ENCODE measurements at places on chromosomes 12 and 14.
A peak's percentile ranks its signal among the peaks of the same experiment; 100 is the strongest.

GRCh38 chr12:29750131-29750927, 33.4 kb downstream of the TMTC1 start:
- no peak for DNase-seq

DNA sequence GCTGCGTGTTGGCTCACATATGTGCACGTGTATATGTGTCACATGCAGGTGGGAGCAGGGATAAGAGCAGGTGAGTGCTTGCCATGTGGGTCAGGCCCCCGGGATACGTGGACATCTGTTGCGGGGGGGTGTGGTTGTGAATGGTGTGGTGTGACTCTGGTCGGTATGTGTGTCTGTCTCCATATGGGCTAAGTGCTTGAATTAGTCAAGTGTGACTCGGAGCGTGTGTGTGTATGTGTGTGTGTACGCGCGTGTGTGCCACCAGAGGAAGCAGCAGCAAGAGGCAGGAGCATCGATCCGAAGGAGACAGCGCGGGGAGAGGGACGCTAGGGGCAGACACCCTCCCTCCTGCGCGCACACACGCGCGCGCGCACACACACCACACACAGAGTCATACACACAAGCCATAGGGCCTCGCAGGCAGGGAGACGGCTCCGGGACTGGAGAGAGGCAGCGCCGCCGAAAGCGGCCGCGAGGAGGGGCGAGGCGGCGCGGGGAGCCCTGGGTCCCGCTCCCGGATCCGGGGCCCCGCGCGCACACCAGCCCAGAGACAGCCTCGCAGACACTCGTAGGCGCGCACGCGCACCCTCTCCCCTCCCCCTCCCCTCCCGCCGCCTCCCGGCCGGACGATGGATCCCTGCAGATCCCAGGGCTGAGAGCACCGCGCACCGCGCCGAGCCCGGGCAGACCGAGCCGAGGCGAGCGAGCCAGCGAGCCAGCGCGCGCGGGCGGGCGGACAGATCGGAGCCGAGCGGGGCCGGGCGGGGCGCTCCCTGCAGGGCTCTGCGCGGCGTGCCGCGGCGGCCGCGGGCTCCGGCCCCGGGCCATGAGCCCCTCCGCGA, at the start of gene ASIC1:
Gene ASIC1, plus strand, starts transcription at position 597 of the 842 bp plus-strand sequence. CDS start 1,171 bp downstream, outside the sequence.
- DNase-seq: peak; percentile 42

- DNase-seq: no peak
These were observed 142.0 kb downstream of the SCARB1 start for GRCh38 chr12:124721501-124722162.

GRCh38 chr12:110135806-110136205, 11.6 kb downstream of the IFT81 start:
- no peak for DNase-seq

DNA sequence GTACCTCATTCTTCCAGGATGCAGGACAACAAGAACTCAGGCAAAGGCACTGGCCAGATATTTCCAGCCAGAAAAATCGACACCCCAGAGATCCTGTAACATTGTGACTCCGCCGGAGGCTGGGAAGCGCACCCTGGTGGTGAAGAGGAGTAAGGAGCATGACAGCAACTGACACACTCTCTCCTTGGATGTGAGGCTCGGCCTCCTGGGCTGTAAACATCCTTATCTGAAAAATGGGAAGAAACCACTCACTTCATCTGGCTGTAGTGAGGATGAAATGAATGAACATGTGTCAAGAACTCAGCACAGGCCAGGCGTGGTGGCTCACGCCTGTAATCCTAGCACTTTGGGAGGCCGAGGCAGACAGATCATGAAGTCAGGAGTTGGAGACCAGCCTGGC, 27.5 kb downstream of the TCHP start:
- no peak for DNase-seq

- DNase-seq: no peak
These were observed 17.8 kb downstream of the FAIM2 start for GRCh38 chr12:49885663-49886461.

DNA sequence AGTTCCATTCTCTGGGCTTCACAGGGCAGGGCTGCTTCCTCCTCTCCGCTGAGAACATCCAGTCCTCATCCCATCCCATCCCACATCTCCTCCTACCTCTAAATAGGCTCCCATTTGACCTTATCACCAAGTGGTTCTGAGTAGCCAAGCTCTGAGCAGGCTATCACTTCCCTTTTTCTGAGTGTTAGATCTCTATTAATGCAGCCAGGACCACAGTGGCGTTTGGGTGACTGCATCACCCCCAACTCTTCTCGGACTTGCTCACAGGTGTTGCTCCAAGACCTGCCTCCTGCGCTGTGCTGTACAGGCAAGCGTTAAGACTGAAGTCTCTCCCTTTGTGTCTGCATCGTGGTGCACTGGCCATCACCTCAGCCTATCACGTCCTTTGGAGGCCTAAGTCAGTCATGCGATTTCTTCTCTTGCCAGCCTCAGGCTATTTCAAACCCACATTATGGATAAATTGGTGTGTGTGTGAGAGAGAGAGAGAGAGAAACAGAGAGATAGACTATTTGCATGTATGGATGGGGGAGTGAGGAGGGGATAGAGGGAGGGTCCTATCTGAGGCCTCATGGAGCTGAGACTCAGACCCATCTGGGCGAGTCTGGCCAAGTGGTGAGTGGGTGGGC, 12.4 kb upstream of the HHIPL1 start:
- DNase-seq: no peak

DNA sequence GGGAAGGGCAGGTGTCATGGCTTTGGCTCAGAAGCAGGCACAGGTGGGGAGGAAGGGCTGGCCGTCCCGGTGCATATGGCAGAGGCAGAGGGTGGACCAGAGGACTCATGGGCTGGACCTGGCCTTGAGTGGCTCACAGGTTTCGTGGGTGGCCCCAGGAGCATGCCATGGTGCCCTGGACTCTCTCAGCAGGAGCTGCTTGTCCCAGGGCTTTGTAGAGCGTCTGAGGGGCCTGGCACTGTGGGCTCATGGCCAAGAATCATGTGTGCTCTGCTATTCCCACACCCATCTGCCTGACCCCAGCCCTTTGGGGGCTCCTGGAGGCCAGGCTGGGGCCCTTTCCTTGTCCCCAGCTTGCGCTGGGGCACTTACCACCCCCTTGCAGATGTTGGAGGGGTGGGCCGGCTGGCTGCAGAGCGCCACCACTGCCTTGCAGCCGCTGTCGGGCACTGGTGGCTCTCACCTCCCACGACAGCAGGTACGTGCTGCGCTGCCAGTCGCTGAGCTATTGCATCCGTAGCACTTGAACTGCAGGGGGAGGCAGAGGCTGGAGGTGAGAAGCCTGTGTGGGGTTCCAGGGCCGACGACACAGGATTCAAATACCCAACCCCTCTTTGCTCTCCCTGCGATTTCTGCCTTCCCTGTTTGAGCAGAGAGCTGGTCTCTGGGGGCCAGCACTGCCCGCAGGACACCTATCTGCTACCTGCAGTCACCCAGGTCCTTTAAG, 187.4 kb upstream of the PRMT8 start:
- no peak for DNase-seq

DNA sequence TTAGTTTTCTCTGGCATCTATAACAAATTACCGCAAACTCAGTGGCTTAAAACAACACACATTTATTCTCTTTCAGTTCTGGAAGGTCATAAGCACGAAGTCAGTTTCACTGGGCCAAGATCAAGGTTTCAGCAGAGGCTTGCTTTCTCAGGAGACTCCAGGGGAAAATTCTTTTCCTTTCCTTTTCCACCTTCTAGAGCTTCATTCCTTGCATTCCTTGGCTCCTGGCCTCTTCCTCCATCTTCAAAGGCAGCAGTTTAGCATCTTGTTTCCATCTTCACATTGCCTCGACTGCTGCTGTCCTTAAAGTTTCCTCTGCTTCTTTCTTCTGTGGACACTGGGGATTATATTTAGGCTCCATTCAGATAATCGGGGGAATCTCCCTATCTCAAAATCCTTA, 106.1 kb downstream of the PDE3A start:
- no peak for DNase-seq

GRCh38 chr12:48015954-48016353, 11.7 kb upstream of the COL2A1 start:
- no peak for DNase-seq

DNA sequence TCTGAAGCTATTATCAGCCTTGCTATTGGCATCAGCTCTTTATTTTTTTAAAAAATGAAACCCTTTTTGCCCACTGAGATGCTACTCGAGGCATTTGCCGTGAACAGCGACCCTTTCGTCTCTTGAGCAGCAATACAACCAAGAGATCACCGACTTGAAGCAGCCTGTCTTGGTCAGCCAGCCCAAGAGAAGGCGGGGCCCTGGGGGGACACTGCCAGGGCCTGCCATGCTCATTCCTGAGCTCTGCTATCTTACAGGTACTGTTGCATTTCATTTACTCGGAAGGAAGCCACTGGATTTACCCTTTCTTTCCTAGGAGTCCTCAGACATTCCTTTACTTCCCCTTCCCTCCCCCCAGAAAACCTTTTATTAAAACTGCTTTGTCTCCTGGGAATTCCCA, 16.7 kb downstream of the PIWIL1 start:
- DNase-seq: no peak

DNA sequence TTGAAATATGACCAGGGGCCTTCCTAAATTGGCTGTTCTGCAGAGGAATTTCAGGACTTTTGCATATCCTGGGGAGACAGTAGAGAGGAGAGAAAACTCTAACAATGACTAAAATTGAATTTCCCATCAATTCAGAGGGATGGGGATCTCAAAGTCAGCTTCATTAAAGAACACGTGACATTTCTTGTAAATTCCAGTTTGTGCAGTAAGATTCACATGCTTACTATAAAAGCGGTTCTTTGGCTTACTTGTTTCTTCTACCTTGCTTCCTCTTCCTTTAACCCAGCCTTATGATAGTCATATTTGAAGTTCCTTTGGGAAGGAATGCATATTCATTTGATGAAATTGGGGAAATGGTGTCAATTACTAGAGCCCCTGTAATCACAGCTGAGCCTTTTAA, 143.7 kb upstream of the GZMB start:
- no peak for DNase-seq

- no peak for DNase-seq
These were observed 2.5 kb downstream of the C12orf57 start for GRCh38 chr12:6946033-6946919.

- DNase-seq: no peak
These were observed 41.9 kb downstream of the TMEM132D start for GRCh38 chr12:129861951-129862350.

GRCh38 chr14:67077921-67078320, 111.3 kb upstream of the GARIN2 start:
- no peak for DNase-seq

- no peak for DNase-seq
These were observed 54.0 kb downstream of the TSPAN9 start for GRCh38 chr12:3131129-3131528.

GRCh38 chr14:90443161-90444076, 46.6 kb downstream of the CALM1 start:
- no peak for DNase-seq

DNA sequence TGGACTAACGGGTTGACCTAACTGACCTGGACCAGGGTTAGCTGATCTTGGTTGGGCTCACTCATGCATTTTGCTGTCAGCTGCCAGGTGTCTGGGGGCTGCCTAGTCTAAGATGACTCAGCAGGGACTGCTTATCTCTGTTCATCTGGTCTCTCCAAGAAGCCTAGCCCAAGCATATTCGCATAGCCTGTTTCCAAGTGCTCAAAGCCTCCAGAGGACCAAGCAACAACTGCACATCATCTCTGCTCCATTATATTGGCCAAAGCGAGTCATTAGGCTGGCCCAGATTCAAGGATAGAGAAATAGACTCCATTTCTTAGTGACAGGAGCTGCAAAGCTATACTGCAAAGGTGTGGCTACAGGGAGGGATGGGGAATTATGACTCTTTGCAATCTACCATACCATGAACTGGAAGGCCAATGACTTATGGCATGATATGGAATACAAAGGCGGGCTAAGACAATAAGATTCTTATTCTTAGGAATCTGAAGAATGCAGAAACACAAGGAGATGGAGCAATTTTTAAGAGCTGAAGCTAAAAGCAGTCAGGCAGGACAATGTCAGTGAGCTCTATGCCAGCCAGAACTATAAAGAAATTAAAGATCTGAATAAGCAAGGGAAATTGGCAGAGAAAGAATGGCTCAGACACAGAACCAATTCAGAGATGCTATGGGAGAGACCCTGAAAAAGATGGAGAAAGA, 194.6 kb upstream of the FSCB start:
- no peak for DNase-seq

DNA sequence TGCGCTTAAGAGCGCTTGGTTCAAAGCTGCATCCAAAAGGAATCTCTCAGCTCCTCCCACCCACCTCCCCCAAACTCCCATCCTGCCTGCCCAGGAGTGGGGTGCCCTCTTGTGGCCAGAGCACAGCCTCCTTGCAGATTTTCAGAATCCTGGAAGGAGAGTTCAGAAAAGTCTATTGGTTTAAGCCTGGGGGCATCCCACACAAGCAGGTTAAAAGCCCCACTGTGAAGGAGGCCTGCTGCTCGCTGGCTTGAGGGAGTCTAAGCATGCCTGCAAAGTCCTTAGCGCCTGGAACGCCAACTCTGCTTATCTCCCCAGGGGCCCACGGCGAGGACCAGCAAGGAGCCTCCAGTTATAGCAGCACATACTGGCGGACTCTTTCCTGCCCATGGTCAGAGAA, 297.1 kb downstream of the KSR2 start:
- DNase-seq: no peak

- no peak for DNase-seq
These were observed 14.4 kb downstream of the EVL start for GRCh38 chr14:100079726-100080005.

GRCh38 chr14:61187196-61187905, 93.8 kb downstream of the TMEM30B start:
- DNase-seq: no peak

DNA sequence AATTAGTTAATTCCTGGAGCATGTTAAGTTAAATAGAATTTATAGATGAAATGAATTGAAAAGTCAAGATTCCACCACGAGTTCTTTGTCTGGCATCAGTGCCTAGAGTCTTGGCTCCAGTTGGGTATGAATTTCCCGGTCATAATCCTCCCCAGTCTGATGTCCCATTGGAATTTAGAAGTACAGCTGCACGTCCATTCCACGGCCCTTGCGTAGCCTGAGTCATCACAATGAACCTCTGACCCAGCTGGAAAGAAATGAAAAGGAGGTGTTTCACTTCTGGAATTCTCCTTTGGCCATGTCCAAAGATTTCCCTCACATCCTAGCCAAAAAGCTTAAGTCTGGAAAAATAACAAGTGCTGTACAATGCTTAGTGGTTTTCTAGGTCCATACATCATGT, 122.7 kb downstream of the KICS2 start:
- DNase-seq: no peak

DNA sequence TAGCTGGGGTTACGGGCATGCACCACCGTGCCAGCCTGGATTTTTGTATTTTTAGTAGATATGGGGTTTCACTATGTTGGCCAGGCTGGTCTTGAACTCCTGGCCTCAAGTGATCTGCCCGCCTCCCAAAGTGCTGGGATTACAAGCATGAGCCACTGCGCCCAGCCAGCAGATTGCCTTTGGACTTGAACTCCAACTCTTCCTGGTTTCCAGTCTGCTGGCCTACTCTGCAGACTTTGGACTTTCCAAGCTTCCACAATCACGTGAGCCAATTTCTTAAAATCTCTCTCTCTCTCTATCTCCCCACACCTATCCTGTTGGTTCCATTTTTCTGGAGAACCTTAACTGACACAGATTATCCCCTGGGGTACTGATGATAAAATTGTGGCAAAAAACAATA, 55.0 kb downstream of the EMP1 start:
- no peak for DNase-seq

All from stimulated activated CD4-positive, alpha-beta T cell treated with anti-CD3 and anti-CD28 coated beads, TNF-alpha, amount 100 ng/mL, for 4 hours (primary cell).